ENCODE measurements at places on chromosomes 2 and 18.
A peak's percentile ranks its signal among the peaks of the same experiment; 100 is the strongest.

DNA sequence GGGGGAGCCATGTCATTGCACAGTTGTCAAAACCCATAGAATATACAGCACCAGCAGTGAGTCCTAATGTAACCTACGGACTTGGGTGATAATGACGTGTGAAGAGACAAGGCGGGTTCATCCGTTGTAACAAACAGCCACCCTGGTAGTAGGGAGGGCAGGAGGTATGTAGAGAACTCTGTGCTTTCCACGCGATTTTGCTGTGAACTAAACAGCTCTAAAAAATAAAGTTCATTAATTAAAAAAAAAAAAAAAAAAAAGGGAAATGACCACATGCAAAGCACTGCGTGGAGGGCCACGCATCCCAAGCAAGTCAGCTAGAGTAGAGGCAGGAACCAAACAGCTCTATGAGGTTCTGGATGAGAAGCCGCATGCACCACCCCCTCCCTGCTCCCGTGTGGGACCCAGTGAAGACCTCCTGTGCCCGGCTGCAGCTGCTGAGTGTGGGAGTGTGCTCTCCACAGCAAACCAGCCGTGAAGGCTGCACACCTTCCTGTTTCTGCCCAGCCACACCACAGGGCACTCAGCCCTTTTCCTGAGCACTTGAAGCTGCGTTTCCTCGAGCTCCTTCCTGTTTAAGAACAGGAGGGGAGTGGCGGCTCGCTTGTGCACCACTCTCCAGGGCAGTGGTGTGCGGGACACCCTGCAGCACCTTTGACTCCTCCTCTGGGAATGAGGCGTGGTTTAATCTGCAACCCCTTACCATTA, 65.6 kb downstream of the ODC1 start:
- DNase-seq, result peak; percentile 13

DNA sequence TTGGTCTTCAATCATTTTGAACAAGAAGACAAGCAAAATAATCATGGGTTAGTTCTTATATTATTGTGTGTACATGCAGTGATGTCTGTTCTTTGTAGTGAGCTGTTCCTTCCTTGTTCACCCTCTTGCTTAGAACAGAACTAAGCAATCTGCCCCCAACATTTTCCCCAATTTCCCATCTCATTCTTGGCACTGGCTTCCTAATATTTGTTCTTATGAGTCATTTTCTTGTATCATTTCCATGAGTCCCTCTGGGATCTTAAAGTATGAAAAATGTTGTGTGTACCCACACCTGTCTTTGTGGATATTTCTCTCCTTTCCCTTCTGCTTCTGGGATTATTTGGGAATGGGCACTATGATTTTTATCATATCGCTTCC, 3.5 kb upstream of the IL1B start:
- no peak for DNase-seq

- DNase-seq, result no peak
Measured at GRCh38 chr2:67108231-67108630, 288.9 kb upstream of the ETAA1 start.

- no peak for DNase-seq
Measured at GRCh38 chr2:236990552-236990951, 95.1 kb upstream of the COPS8 start.

GRCh38 chr2:1658394-1659151, 85.7 kb downstream of the PXDN start:
- DNase-seq, result no peak

DNA sequence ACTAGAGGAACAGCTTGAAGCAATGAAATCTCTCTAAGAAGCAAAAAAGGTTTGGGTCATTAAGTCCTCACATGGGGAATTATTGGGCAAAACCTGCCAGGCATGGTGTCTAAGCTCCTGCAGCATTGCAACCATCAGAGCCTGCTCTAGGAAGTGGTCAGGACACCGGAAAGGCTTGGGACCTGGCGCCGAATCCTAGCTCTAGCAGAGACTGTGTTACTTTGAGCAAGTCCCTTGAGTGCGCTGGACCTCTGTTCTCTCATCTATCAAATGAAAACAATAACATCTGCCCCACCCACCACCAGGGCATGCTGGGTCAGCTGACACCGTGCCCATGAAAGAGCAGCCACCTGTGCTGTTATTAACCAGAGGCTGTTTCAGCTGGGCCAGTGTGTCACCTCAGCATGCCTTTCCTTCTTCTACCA, 6.3 kb downstream of the TMEM127 start:
- DNase-seq, result no peak

DNA sequence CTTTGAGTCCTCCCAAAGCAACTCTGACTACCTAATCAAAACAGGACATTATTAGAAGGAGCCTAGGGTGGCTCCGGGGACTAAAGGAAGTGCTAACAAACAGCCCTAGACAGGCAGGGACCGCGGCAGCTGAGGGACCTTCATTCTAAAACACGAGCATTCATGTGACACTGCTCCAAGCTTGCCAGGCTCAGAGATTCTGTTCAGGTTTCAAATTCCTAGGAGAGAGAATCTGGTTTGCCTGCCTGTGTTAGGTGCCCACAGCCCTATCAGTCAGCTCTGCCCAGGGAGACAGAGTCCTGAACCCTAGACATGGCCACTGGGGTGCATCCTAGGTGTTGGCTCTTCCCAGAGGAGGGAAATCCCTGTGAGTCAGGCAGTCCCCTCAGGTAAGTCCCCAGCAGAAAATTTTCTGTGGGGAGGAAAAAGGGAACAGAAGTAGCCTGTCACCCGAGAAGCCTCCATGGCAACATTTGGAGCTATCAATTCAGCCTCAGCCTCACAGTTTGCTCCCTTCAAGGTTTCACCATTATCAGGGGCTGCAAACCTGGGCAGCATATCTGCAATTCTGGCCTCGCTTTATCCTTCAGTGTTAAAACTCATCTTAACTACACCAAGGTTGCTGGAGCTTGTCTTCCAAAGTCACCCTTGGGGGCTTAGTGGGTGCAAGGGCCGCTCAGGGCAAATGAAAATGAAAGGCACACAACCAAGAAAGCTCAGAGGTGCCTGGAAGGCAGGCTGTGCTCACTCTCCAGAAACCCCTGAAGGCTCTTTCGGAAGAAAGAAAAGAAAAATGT, 28.6 kb downstream of the PCBP1 start:
- no peak for DNase-seq

DNA sequence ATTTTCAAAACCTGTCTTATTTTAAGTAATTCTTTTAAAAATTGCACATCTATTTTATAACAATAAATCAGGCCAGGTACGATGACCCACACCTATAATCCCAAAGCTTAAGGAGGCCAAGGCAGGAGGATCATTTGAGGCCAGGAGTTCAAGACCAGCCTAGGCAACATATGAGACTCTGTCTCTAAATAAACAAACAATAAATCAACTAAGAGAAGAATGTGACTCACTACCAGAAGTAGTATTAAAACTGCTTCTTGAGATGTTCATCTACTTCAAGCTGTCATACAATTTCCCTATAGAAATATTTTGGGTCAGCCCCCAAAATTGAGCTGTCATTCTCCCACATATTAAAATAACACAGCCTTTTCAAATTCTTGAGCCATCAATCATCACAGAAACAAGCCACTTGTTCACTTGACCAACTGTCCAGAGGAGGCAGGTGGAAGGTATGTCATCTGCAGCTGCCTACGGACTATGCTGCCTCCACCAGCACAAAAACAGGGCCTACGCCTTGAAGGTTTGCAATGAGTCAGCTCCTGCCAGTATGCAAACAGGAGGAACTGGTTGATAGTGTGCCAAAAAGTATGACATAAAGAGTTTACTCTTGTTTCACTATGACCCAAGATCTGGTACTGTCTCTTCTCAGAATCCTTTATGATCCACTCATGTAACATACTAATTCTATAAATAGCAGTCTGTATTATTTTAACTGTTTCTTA, 33.6 kb downstream of the KIDINS220 start:
- peak; percentile 7 for DNase-seq

DNA sequence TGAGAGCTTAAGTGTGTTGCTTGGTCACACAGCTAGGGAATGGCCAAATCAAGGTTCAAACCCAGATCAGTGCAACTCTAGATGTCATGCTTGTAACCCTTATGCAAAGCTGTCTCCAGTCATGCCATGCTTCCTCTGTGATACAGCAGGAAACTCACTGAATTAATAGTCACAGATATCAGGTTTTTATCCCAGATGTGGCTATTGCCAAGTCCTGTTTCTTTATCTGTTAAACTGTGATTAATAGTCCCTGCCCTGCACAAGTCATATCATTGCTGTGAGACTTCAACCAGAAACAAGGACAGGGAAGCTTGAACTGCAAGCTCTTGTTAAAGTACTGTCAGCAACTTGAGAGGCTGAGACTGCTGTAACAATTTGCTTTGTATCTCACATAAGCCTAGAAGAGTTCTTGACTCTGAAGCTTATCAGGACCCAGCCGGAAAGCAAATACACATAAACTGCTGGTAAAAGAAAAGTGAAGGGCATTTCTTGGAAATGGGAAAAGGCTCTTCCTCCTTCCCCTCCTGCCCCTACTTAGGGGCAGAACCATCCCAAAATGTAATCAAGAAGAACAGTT, 609.0 kb downstream of the DCC start:
- DNase-seq, result no peak

DNA sequence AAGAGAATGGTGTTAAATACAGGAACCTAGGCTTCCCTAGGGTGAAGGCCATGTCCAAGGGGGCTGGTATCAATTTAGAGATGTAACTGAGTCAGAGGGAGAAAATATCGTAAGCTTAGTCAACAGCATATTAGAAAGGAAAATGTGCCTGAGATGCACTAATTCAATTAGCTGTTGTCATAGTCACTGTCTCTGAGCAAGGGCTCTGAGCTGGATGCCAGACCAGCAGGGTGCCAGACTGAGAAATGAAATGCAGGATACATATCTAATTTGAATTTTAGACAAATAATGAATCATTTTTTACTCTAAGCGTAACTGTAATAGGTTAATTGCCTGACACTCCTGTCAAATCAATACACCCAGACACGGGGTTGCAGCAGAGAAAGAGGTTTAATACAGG, 11.4 kb upstream of the SLC35F6 start:
- DNase-seq, result no peak

DNA sequence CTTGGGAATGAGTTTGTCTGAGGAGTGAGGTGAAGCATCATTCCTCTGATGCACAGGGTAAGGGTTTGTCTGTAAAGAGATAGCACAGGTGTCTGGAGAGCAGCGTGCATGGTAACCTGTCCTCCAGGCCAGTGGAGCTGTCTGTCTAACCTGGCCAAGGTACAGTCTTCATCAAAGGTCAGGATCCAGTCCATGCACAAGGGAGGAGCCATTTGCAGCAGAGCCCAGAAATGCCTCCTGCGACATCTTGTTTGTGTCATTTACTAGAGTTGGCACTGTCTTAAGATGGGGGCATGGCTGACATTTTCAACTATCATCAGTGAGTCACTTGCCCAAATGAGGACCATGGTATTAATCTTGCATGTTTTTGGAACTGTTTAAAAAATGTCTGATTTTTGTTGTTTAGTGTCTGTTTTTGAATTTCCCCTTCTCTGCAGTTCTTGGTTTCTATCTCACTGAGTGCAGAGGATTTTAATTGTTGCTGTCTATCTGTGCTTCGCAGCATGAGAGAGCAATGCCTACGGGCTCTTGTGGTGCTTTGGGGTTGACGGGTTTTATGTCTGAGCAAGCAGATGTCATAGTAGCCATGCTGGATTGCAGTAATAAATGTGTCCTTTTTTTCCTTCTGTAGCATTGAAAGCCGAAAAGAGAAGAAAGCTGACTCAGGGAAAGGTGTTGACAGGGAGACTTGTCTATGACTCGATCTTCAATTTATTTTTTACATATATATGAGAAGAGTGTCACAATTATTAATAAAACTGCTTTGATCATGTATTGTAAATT, 91.3 kb downstream of the DPP4 start:
- no peak for DNase-seq

GRCh38 chr2:157404363-157404762, 39.5 kb downstream of the CYTIP start:
- peak; percentile 31 for DNase-seq

GRCh38 chr18:13633700-13634099, 92.7 kb downstream of the FAM210A start:
- no peak for DNase-seq

DNA sequence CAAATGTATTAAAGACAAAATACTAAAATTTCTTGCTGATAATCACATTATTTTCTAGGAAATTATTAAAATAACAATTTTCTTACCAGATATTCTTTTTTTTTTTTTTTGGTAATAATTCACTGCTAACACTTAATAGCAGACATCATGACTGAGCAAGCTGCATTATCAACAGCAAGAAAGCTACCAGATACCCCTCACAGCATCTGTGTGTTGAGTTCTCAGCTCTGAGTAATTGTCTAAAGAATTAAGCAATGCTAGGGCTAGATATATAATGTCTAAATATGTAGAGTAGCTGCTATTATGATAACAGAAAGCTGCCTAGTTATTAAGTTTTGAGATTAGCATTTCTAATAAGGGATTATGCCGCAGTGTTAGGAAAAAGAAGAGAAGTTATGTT, 754.3 kb upstream of the PKDCC start:
- DNase-seq, result no peak
